Psoas muscle (tissue), 8 donors: ENCODE measurements at places on chromosomes 16 and 17.

DNA sequence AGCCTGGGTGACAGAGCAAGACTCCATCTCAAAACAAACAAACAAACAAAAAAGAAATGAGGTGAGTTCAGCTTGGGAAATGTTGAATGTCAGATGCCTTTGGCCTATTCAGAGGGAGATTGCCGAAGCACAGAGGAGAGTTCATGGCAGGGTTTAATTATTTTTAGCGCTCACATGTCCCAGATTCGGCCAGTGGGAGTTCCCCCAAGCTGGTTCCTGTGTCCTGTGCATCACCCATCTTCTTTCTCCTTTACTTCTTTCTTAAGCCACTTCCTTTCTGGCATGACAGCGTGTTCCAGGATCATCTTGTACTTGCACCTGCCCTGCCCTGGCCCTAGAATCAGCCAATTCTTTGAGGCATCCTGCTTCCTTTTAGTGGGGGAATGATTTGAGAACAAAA lies 9.2 kb downstream of the MPV17L start:
- peak; percentile 84 for DNase-seq

- DNase-seq = no peak
Observed at GRCh38 chr17:46929413-46929812, 6.5 kb downstream of the GOSR2 start.

DNA sequence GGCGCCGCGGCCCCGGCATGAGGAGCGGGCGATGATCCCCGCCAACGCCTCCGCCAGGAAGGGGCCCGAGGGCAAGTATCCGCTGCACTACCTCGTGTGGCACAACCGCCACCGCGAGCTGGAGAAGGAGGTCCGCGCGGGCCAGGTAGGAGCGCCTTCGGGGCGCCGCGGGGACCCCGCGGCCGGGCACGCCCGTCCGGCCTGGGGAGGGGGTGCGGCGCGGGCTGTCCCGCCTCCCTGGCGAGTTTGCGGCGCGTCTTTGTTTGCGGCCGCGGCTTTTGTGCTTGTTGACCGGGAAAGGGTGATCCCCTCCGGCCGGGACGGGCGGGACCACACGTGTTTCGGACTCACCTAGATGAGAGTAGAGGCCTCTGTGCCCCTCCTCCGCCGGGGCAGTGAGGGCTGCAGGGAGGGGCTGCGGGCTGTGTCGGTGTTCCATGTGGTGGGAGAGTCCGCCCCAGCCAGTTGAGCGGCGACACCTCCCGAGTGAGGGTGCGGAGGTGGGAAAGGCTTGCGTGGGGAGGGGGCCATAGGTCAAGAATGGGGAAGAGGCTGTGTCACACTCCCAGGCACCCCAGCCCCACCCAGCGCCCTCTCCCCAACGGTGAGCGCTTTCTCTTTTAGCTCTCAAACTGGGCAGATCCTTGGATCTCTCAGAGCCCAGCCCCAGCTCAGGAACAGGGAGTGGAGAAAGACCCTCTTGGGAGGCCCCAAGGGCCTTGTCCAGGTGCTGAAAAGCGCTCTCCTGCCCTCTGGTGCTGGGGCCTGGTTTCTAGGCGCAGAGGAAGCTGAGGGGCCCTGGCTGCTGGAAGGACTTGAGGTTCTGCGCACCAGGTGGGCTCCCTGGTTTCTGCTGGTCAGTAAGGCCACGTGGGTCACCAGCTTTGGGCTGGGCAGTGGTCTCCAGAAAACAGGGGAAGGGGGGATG lies 923 bp downstream of the ANKRD13B start:
- no peak for DNase-seq

DNA sequence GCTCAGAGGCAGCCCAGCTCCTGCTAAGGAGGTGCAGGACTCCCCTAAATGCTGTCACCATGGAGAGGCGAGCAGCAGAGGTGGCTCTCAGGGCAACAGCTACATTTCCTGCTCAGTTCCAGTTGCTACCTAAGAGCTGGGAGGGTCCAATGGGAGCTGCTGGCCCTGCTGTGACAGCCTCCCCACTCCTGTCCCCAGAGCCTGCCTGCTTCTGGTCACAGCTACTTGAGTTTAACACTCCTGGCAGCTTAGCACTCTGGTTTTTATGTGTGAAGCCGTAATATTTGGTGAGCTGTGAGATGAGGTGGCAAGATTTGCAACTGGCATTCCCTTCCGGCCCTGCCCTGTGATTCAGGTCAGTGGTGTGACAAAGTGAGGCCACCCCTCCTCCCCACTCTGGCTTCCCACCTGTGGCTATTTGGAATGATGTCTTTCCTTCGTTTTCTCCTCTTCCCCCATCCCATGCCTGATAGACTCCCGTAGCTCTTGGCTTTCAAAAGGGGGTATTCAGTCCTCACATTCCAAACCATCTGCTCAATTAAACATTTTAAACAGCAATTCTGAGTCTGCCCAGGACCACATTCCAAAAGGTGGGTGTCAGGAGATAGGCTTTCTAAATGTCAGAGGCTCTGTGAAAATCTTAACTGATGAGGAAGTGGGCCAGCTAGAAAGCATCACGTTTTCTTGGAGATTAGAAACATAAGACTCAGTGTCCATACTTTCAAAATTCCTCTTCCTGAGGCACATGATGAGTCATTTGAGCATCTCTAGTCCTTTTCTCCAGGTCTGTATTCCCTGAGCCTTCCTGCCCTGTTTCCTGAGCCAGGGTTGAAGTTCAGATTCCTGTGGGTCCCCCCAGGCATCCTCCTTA lies 42.6 kb upstream of the SKAP1 start:
- no peak for DNase-seq
